Activated T-cell treated with anti-CD3 and anti-CD28 coated beads, Interleukin-2, amount 50 U/mL, for 1 hour (primary cell): ENCODE measurements at places on chromosomes 4 and X.

- no peak for DNase-seq
Measured at GRCh38 chrX:10078266-10078665, 78.5 kb upstream of the CLCN4 start.

DNA sequence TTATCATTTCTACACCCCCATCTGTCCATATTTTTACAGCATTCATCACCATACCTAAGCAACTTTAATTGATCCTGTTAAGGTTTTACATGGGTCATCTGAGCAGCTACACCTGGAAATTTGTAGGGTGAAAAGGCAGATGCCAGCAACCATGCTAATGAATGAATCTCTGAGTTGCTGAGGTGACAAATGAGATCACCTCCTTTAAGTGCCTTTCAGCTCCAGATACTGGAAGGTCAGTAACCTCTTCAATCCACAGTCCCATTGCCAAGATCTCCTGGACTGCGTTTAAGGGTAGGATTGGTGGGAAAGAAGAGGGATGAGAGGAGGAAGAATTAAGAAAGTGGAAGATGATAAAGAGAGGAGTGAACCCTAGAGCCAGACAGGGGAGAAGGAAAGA is 8.5 kb upstream of the BMP3 start:
- DNase-seq = no peak

GRCh38 chrX:108415146-108415545 is 23.1 kb downstream of the COL4A6 start:
- DNase-seq = no peak

GRCh38 chrX:23765449-23765848 is 17.5 kb upstream of the SAT1 start:
- DNase-seq = no peak

- no peak for DNase-seq
Measured at GRCh38 chr4:44771789-44772188, 45.4 kb upstream of the GNPDA2 start.

DNA sequence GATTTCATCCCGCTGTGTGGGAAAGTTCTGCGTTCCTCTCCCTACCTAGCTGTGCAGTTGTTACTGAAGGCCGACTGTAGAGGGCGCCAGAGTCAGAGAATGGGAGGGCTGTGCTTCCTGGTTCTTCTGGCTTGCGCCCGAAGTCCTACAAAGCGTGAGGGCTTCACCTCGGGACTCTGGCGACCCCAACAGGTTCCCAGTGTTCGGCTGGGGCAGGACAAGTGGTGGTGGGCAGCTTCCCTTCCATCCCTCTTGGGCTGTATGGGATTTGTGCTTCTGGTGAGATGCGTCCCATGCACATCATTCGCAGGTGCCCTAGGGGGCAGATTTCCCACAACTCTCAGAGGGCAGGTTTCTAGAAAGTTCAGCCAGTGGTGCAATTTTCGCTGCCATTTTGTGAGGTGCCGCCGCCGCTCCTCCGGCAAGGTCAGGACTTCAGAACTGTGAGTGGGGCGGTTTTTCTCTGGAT is 27.3 kb downstream of the CT45A1 start:
- DNase-seq = peak; percentile 38

GRCh38 chrX:115031989-115032388 is 14.6 kb upstream of the IL13RA2 start:
- DNase-seq = no peak

- no peak for DNase-seq
Measured at GRCh38 chr4:2507259-2507658, 29.2 kb upstream of the FAM193A start.

DNA sequence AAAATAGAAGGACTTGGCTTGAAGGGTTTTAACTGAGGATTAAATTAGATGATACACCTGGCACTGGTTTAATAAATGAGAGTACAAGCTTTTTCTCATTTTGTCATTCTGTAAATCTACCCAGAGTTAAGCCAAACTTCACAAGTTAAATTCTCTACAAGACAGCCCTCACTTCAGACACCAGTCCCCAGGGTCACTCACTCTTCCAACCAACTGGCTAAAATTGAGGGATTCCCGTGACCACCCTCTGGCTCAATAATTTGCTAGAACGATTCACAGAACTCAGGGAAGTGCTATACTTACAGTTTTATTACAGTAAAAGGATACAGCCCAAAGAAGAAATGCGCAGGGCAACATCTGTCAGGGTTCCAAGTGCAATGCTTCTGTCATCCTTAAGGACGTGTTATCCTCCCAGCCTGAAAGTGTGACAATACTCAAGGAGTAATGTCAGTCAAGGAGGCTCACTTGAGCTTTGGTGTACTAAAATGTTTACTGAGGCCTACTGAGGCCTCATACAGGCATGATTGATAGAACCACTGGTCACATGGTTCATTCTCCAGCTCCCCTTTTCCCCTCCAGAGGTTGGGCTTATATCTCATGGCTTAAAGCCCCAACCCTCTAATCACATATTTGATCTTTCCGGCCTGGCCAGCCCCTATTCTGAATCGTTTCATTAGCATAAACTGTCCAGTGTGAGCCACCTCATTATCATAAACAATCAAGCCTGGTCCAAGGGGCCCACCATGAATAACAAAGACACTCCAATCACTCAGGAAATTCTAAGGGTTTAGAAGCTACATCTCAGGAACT is 9.6 kb upstream of the TMSB4X start:
- DNase-seq = no peak

DNA sequence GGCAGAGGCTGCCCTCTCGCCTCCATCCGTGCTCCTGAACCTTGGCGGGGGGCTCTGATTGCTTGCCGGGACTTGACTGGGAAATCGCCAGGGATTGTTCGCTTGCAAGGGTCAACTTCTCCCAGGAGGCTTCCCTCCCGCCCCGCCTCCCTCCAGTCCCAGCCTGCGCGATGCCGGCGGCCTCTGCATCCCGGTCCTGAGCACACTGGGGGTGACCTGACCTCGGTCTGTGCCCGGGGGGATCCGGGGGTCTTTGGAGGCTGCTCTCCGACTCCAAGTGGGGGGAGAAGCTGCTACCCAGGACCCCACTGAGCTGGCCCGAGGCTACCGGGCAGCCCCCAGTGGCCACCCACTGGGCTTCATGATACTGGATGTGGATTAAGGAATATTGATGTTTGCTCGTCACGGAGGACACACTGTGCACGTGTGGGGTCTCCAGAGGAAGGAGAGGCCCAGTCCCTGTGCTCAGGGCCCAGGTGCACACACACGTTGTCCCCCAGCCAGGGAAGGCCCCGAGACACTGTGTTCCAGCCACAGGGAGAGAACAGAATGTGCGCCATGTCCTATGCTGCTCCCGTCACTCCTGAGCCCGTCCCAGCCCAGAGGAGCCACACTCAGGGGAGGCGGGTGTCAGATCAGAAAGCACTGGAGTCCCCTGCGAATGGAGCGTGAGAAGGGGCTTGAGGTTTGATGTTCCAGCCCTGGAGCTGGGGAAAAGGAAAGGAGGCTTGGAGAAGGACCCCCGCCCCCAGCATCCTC is 55.9 kb upstream of the NKX1-1 start:
- DNase-seq = no peak

DNA sequence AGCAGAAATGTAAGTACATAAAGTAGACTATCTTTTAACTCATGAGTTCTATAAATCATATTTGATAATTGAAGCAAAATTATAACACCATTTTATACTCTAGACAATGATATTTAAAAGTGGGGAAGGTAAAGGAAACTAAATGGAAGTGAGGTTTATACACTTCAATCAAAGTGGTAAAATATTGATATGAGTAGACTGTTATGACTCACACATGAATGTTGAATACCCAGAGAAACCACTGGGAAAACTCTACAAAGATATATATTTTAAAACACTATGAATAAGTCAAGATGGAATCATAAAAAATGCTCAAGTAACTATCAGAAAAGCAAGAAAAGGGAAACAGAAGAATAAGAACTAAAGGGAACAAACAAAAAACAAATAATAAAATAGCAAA is 8.4 kb downstream of the VSIG1 start:
- no peak for DNase-seq

DNA sequence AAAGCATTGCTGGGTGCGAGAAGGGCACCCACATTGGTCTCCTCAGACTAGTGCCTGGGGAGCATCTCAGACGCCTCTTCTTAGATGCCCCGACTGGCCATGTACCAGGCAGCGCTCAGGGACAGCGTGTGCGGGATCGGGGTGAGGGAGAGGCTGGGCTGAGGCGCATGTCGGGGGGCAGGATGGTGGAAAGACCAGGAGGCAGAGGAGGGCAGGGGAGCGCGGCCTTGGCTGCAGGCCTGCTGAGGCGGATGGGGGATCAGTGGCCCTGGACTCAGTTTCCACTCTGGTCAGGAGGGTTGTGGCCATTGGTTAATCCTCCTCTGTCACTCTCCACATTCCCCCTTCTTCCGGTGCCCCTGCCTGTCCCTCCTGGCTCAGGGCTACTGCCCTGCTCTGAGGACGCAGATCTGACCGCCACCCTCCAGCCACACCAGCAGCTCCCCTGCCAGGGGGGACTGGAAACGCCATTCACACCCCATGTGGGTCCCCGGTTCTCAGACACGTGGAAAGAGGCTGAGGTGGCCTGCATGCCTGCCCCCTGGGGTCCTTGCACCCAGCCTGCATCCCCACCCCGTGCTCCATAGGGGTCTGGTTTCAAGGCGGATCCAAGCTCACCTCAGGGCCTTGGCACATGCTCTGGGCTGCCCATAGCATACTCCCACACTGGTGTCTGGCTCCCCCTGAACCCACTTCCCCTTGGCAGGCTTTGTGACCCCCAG is 105.9 kb downstream of the CPZ start:
- no peak for DNase-seq

GRCh38 chr4:113635739-113636437 is 125.7 kb downstream of the CAMK2D start:
- no peak for DNase-seq

DNA sequence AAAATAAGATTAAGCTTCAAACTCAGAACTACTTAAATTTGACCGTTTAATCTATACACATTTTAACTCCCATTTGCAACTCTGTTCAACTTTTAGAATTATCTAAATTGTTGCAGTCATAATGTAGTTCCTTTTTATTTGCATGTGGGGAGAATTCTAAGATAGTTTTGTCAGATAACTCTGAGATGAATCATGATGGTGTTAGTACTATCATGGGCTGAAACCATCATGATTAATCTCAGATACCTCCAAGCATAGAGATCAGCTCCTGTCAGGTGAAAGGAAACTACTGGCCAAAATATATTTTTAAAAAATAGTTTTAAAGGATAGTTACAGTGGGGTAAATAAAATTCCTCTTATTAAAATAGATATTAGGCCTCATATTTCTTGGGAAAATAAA is 39.0 kb downstream of the FBXO8 start:
- DNase-seq = no peak

GRCh38 chrX:32448320-32448719 is 763.0 kb downstream of the DMD start:
- no peak for DNase-seq

DNA sequence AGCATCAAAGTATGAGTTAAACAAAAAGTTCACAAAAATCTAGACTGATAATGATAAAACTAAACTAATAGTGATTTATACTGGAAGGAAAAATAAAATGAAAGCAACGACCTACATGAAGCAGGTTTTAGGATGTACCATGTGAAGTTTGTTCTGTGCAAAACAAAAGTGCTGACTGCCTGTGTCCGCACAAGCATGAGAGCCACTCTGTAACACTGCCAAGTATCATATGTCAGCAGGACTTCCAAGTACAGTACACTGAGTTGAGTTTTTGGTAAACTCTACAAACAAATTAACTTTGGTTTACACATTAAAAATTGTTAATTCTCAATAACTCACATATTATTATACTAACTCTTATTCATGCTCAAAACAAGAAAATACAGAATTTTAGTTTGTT is 459.0 kb downstream of the PDGFC start:
- no peak for DNase-seq

GRCh38 chr4:79848329-79848728 is 224.7 kb downstream of the ANTXR2 start:
- DNase-seq = no peak

DNA sequence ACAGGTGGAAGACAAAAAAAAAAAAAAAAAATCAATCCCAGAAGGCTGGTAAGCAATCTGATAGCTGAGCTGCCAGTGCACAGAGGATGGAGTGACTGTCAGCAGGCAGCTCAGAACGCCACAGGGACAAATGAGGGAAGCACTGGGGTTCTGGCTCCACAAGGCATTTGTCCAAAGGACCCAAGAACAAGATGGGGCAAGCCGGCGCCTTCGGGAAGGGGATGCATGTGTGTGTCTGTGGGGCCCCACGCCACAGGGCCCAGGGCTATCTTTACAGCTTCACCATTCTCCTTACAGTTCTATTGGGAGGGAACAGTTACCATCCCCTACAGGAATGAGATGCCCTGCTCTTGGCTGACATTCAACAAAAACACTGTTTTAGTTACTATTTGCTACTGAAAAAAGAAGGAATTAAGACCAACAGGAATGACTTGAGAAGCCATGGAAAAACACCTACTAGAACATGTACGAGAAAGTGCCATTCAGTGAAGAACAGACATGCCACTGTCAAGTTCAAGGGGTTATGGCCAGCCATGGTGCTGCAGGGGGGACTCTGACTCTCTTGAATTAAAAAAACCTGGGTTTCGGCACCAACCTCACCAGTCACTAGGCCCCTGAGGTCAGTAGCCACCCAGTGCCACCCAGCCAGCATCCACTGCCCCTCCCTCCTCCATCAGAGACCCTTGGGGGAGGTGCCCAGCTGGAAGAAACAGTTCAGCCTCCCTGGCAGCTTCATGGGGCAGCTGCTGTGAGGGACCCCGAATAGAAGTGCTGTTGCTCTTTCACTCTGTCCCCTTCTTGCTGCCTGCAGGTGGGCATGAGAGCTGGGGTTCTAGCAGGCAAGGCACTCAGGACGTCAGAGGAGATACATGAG is 18.5 kb downstream of the WDR1 start:
- DNase-seq = no peak

- DNase-seq = no peak
Measured at GRCh38 chrX:80578517-80579105, 158.4 kb downstream of the TENT5D start.

- no peak for DNase-seq
Measured at GRCh38 chr4:89352541-89352940, 44.9 kb upstream of the GPRIN3 start.

- DNase-seq = no peak
Measured at GRCh38 chr4:124907881-124908280, 195.3 kb upstream of the ANKRD50 start.

DNA sequence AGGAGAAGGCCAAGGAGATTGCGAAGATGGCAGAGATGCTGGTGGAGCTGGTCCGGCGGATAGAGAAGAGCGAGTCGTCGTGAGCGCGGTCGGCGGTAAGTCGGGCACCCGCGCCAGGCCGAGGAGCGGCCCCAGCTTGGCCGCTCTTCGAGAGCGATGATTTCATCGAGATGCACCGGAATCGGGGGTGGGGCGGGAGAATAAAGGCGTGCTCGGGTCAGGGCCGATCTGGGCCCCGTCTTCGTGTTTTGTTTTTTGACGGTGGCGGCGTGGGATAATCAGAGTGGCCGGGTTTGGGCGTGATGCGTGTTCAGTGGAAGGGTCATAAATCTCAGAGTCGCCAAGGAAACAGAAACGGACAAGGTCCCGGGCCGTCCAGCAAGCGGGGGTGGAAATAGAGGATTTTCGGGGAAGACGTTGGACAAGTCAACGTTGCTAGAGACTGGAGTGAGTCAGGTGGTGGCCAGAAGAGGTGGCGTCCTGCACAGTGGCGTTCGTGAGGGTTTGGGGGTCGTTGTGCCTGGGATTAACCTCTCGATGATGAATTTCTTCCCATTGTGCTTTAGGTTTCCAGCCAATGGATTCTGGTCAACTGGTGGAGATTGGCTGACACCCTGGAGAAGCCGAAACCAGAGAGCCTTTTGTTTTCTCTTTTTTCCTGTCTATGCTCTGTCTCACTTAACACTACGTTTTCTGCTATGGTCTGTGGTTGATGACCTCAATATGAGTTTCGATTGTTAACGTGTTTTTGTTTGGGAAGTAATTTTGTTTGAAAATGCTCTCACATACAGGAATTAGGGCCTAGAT is 882 bp downstream of the MRFAP1 start:
- DNase-seq = no peak

- DNase-seq = no peak
Measured at GRCh38 chr4:17958181-17958580, 63.4 kb downstream of the LCORL start.
